OCI-LY7 (cell line): ENCODE measurements at places on chromosomes 6 and 20.

GRCh38 chr20:13337090-13337784 is 116.2 kb downstream of the ISM1 start:
- no peak for DNase-seq

- DNase-seq: no peak
Observed at GRCh38 chr6:46367354-46368168, 123.7 kb downstream of the RCAN2 start.

GRCh38 chr6:11722220-11722619 is 56.4 kb downstream of the ADTRP start:
- DNase-seq: no peak

GRCh38 chr20:20261159-20261558 is 106.7 kb upstream of the INSM1 start:
- DNase-seq: peak; percentile 1

GRCh38 chr20:56516631-56517030 is 7.9 kb upstream of the FAM209A start:
- DNase-seq: no peak

DNA sequence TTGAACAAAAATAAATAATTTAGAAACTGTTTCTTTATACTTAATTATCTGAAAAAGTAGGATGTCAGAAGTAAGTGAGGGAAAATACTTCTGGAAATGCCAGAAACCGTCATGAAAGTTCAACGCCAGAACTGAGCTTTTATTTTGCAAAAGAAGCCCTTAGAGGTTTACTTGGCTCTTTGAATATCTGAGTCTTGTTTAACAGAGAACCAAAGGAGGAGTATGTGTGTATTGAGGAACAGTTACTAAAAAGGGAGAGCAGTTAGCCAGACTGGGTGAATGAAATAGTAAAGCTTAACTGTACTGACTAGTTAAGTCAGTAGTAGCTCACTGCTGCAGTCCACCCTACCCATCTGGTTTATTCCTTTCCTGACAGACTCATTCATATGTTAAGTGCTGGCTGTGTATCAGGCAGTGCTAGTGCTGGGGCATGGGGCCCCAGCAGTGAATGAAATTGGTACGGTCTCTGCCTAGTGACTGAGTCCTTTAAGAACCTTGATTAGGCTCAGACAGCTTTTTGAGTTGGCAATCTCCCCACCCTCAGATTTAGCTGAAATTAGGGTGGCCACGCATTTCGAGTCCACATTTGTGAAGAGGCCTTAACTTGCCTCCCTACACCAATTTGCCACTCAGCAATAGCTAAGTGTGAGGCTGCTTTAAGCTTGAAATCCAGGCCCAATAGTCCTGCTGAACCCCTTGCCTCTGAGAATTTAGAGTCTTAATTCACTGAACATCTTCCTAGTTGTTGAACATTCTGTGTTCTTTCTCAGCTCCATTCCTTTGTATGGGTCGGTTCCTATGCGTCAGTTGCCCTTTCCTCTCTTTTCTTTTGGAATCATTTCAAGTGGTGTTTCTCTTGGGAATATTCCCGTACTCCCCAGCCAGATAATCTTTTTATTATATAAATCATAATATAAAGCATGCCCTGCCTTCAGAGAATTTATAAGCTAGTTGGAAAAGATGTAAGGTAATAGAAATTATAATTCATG is 20.2 kb downstream of the MAP3K4 start:
- no peak for DNase-seq

- DNase-seq: no peak
Observed at GRCh38 chr6:97187951-97188350, 95.1 kb downstream of the MMS22L start.

DNA sequence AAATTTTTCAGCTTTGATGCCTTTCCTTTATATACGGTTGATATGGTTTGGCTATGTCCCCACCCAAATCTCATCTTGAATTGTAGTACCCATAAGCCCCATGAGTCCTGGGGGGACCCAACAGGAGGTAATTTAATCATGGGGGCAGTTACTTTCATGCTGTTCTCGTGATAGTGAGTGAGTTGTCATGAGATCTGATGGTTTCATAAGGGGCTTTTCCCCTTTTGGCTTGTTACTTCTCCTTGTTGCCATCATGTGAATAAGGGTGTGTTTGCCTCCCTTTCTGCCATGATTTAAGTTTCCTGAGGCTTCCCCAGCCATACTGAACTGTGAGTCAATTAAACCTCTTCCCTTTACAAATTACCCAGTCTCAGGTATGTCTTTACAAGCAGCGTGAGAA is 66.8 kb downstream of the ARHGAP18 start:
- no peak for DNase-seq

GRCh38 chr6:158772172-158772571 is 47.0 kb downstream of the EZR start:
- DNase-seq: no peak

GRCh38 chr6:140824595-140824994 is 1308.1 kb upstream of the GJE1 start:
- DNase-seq: no peak

GRCh38 chr6:75126518-75126917 is 79.3 kb downstream of the COL12A1 start:
- DNase-seq: no peak
